NCI-H526 treated with DMSO at 0.1 percent for 48 hours (cell line): ENCODE measurements at places on chromosomes 4 and X.

- no peak for DNase-seq
These were observed 178.7 kb downstream of the SLIT2 start for GRCh38 chr4:20430259-20430941.

GRCh38 chr4:169925678-169926077, 100.5 kb downstream of the MFAP3L start:
- DNase-seq = no peak

DNA sequence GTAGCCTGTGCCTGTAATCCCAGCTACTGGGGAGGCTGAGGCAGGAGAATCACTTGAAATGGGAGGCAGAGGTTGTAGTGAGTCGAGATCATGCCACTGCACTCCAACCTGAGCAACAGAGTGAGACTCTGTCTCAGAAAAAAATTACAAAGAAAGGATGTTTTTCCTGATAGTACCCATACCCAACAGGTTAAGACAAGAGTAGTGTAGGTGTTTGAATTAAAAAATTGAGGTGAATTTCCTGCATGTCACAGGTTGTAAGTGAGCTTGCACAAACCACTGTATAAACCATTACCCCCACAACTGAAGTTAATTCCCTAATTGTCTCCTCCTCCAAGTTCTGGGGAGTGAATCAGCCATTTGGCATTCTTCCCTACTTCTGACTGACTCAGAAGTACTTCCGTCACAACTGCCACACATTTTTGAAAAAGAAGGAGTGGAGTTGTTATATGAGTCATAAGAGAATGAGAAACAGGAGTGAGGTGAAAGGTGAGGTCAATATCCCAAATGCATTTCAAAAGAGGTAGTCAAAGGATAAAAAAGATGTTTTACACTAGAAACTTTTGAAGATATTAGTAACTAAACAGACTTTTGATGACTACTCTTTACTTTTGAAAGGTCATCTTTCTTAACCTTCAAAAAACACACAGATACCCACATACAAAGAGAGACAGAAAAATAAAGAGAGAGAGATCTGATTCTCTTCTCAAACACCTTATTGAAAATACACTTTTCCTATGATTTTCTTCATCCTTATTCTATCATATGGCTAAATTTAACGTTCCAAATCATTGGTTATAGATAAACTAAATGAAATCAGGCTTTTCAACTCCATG, 134.5 kb downstream of the BTC start:
- no peak for DNase-seq

DNA sequence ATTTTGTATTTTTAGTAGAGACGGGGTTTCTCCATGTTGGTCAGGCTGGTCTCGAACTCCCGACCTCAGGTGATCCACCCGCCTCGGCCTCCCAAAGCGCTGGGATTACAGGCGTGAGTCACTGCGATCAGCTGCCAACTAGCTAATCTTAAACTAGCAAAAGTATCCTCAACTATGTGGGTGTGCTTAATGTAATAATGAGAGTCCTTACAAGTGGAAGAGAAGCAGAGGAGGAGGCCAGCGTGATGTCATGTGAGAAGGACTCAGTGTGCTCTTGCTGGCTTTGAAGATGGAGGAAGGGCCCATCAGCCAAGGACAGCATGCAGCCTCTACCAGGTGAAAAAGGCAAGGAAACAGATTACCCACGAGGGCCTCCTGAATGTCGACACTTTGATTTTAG, 19.6 kb downstream of the SCD5 start:
- DNase-seq = no peak

DNA sequence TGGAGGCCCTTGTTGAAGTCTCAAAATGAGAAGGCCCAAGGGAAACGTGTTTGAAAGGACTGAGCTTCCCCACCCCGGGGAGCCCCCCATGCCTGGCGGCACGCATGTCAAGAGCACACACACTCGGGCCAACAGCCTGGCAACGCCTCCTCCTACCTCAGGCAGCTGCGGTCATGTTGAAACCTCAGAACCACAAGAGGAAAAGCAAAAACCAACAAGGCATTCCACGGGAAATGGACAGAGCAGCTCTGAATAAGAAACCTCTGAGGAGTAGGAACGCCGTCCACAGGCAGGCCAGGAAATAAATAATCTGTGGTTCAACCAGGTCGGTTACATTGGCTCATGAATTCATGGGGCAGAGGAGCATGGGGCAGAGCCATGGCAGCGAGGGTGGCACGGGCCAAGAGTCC, 95.7 kb upstream of the AFAP1 start:
- no peak for DNase-seq

DNA sequence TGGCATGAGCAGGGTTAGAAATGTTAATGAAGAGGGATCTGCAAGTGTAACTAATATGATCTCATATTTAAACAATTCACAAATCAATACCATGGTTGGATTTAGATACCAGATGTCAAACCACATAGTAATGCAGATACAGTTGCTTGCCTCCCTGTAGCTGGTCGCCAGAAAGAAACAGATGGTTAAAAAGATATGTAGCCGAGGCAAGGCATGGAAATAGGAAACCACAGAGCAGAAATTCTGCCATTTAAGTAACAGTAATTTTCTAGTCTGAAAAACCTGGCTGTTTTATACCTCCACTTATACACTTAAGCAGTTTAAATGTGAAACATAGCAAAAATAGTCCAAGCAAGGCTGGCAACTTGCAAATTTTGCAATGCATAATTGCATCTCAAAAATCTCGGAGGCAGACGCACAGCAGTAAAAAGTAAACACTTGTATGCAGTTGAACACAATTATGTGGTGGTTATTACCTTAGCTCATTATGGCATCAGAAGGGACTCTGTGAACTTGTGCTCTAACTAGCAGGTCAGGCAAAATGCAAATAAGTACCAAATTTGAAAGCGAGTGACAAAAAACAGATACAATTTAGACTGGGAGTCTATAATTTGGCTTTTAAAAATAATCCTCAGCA, 126.8 kb downstream of the NAA11 start:
- DNase-seq = peak; percentile 31

DNA sequence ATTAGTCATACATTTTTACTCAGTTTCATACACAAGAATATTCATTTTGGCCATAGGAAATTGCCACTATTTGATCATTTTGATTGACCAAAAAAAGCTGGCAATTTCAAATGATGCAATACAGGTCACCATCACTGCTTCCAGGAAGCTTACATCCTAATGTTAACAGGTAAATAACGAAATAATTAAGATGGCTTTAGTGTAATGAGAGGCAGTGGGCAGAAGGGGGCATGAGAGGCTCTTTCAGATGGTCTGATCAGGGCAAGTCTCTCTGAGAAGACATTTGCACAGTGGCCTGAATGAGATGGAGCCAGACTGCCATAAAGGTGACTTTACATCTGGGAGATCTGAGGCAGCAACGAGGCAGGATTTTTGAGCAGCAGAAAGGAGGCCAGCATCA, 170.7 kb downstream of the SLIT2 start:
- DNase-seq = peak; percentile 52

- peak; percentile 23 for DNase-seq
These were observed 21.2 kb downstream of the HERC3 start for GRCh38 chr4:88613417-88613875.

DNA sequence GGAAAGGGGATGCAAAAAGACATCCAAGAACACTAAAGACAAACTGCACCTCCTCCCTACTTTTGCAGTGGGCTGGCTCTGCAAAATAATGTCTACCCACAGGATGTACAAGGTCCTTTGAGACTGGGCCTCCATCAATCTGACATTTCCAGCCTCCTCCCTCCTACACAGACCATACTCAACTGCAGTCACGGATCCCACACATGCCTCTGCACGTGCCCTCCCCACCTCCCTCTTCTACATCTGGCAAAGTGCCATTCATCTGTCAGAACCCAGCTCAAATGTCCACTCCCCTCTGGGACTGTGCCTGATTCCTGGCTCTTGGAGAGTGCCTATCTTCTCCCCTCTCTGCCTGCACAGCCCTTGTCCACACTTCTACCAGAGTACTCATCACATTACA, 50.3 kb downstream of the CHRDL1 start:
- DNase-seq = no peak

GRCh38 chr4:45971108-45971507, 152.7 kb downstream of the GABRG1 start:
- no peak for DNase-seq

DNA sequence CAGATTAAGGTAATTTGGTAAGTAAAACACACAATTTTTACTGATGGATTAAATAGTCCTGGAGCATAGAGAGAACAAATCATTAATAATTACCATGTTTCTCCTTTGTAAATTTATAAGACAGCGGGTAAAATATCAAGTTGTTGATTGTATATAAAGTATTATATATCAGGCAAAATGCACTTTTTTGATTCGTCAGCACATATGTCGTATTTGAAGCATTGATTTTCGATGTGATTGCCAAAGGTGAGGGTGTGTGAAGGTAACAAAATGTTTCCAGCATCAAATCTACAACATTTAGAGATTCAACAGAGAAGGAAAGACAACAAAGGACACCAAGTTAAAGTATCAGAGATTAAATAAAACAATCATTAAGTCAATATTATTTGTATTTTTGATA, 1437.8 kb upstream of the ADGRL3 start:
- no peak for DNase-seq

GRCh38 chrX:129572422-129572821, 32.4 kb downstream of the OCRL start:
- DNase-seq = no peak

DNA sequence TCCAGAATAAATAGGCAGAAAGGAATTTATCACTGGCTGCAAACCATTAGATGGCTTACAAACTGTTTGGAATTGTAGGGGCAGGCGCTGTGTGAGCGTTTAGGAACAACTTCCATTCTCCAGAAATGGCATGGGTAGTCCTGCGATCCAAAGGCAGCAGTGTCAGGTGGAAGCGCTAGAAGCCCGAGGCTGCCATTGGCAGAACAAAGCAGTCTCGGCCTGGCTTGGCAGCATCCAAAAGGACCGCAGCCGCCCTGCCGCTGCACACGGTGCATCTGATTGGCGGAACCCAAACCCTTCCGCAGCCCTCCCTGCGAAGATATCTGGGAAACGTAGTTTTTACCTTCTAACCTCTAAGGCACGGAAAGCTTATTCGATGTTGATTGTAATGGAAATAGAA, 23.6 kb upstream of the YTHDC1 start:
- no peak for DNase-seq

GRCh38 chr4:46196086-46196485, 72.2 kb upstream of the GABRG1 start:
- no peak for DNase-seq

DNA sequence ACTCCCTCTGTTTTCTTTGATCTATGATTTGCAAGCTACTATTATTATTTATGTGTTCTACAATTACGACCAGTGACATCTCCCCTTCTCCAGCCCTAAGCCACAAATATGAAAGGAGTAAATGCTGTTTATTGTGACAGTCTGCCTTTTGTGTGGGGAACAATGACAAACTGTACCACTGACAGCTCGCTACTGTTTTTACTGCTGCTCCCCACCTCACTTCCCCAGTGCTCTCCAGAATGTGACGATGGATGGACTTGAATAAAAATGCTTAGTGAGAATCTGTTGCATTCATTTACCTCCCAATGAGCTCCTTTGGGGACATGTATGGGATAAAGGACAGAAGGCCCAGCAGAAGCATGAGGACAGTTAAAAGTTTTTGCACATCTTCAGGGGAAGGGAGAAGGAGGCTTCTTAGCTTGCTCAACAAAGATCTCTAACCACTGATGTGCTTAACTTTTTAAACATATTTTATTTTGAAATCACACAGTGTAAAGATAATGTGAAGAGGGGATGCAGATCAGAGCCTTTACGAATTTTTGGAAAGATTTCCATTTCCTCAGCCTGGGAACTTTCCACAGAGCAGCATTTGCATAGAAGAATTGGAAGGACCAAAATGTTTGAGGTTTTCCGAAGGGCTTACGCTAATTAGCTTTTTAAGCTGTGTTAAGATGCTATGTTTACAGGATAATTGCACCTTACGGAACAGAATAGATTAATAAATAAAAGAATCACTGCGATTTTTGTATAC, 485.1 kb upstream of the TENM3 start:
- DNase-seq = no peak

DNA sequence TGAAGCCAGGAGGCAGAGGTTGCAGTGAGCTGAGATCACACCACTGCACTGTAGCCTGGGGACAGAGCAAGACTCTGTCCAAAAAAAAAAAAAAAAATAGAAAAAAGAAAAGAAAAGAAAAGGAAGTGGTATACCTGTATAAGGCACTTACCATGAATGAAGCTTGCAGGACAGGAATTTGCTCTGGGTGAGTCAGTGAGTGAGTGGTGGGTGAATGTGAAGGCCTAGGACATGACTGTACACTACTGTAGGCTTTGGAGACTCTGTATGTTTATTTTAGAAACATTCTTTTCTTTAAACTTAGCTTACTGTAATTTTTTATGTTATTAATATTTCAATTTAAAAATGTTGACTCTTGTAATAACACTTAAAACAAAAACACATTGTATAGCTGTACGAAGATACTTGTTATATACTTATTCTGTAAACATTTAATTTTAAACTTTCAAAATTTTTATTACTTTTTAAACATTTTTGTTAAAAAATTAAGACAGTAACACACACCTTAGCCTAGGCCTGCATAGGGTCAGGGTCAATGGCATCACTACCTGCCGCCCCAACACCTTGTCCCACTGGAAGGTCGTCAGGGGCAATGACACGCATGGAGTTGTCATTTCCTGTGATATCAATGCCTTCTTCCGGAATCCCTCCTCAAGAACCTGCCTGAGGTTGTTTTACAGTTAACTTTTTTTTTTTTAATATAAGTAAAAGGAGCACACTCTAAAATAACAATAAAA, 78.7 kb downstream of the CLNK start:
- DNase-seq = no peak

DNA sequence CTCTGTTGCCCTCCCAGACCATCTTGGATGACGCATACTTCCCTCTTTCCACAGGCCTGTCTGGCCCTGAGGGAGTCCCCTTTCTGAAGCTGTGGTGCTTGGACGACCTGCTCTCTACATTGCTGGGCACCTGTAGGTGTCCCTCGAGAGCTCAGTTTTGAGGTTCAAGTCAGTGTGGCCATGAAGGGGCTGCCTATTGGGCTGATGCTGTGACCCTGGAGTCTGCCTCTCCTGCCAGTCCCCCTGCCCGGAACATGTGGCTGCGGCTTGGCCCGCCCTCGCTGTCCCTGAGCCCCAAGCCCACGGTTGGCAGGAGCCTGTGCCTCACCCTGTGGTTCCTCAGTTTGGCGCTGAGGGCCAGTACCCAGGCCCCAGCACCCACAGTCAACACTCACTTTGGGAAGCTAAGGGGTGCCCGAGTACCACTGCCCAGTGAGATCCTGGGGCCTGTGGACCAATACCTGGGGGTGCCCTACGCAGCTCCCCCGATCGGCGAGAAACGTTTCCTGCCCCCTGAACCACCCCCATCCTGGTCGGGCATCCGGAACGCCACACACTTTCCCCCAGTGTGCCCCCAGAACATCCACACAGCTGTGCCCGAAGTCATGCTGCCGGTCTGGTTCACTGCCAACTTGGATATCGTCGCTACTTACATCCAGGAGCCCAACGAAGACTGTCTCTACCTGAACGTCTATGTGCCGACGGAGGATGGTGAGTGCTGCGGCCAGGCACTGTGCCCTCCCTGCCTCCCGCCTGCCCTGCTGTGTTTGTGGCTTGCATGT, 3.0 kb downstream of the NLGN3 start:
- no peak for DNase-seq

GRCh38 chr4:87806520-87806919, 7.2 kb downstream of the IBSP start:
- DNase-seq = no peak

GRCh38 chrX:34632384-34632783, 24.7 kb downstream of the TMEM47 start:
- DNase-seq = no peak
